ENCODE measurements at places on chromosomes 3 and 15. TPM values are rescaled to one million over a fixed set of nuclear protein-coding genes. Genes with fewer than 3 reads are reported as not detected.

- peaks cover 17% of the 10 kb centered on the region for H3K4me1 ChIP-seq
- peaks cover 52% of the 10 kb centered on the region for H3K27me3 ChIP-seq
- H3K36me3 ChIP-seq, result no peaks in the 10 kb centered on the region
- peak overlapping the region; percentile 71 for H3K4me3 ChIP-seq
- no peak overlapping the region for H3K27ac ChIP-seq
- no peak for DNase-seq
Measured at GRCh38 chr15:78619022-78619950, 1.5 kb downstream of the CHRNA3 start.

DNA sequence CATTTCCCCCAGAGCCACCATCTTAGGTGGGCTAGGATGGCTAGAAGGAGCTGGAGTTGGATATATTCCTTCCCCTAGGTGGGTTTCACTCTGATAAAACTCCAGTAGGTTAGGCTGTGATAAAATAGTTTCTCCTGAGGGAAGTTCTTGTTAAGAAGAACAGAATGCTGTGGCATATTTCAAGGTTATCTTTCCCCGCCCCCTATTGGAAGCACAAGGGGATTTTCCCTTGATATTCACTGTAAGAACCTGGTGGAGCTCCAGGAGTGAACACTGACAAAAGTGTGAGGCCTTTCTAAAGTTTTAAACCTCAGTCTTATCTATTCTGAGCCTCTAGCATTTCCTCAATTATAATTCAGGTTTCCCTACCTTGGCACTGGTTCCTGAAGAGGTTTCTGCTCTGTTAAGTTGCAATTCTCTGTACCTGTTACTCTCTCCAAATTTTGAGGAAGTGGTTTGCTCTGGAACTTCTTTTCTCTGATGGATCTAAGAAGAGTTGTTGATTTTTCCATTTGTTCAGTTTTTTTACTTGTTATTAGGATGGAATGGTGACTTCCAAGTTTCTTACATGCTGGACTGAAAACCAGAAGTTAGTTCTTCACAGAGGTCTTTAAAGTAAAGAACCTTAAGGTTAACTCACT lies 113.5 kb downstream of the GMPS start:
- no peaks in the 10 kb centered on the region for H3K36me3 ChIP-seq
- peaks cover 12% of the 10 kb centered on the region for H3K4me1 ChIP-seq
- H3K27me3 ChIP-seq, result no peaks in the 10 kb centered on the region
- no peak for DNase-seq
- no peak overlapping the region for H3K27ac ChIP-seq
- H3K4me3 ChIP-seq, result no peak overlapping the region

- no peaks in the 10 kb centered on the region for H3K4me1 ChIP-seq
- H3K27me3 ChIP-seq, result peaks cover 8% of the 10 kb centered on the region
- no peak overlapping the region for H3K27ac ChIP-seq
- DNase-seq, result no peak
- H3K36me3 ChIP-seq, result no peaks in the 10 kb centered on the region
- no peak overlapping the region for H3K4me3 ChIP-seq
Measured at GRCh38 chr3:131690800-131691199, 188.0 kb upstream of the MRPL3 start.

DNA sequence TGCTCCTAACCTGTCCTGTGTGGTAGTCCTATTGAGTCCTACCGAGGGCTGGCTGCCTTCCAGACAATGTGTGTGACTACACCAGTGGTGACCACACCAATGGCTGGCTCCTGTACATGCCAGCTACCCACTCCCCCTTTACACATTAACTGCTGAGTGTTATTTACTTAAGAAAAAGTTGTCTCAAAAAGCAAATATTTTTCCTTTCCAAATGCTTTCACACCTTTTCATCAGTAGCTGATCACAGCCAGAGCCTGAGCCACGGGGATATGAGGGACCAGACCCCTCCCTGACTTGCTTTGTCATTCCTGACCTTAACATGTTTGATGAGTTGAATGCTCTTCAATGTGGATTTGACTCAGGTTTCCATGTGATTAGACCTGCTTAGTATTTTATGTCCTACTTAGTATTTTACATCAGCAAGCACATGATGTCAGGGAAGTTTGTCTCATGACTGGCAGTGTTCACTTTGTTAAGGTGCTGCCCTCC lies 29.6 kb upstream of the GREM1 start:
- H3K36me3 ChIP-seq, result peaks cover 21% of the 10 kb centered on the region
- no peak overlapping the region for H3K27ac ChIP-seq
- H3K27me3 ChIP-seq, result no peaks in the 10 kb centered on the region
- DNase-seq, result no peak

DNA sequence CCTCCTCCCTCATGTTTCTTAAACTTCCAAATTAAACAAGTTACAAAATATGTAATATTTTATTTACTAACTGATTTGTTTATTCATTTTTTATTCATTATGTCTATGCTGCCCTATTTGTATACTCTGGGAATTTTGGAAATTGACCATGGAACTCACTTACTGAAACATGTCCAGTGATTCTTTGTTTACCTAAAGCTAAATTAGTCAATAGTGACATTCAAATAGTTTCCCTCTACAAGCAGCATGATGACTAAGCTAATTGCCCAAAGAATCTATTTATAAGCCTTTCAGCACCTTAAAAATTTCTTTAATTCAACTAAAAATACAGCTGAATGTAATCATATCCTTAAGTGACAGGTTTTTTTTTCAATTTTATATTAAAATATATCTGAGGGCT lies 437.7 kb downstream of the SI start:
- no peaks in the 10 kb centered on the region for H3K4me1 ChIP-seq
- H3K27me3 ChIP-seq, result no peaks in the 10 kb centered on the region
- H3K4me3 ChIP-seq, result no peak overlapping the region

- H3K4me3 ChIP-seq, result no peak overlapping the region
- peaks cover 23% of the 10 kb centered on the region for H3K4me1 ChIP-seq
- no peaks in the 10 kb centered on the region for H3K27me3 ChIP-seq
- H3K27ac ChIP-seq, result no peak overlapping the region
- no peak for DNase-seq
Measured at GRCh38 chr3:53250881-53251605, 4.8 kb downstream of the TKT start.

GRCh38 chr15:66172324-66172980 lies 81.1 kb downstream of the MEGF11 start:
- H3K27me3 ChIP-seq, result peaks cover 64% of the 10 kb centered on the region
- peaks cover 28% of the 10 kb centered on the region for H3K4me1 ChIP-seq
- DNase-seq, result no peak
- H3K4me3 ChIP-seq, result no peak overlapping the region
- no peaks in the 10 kb centered on the region for H3K36me3 ChIP-seq

DNA sequence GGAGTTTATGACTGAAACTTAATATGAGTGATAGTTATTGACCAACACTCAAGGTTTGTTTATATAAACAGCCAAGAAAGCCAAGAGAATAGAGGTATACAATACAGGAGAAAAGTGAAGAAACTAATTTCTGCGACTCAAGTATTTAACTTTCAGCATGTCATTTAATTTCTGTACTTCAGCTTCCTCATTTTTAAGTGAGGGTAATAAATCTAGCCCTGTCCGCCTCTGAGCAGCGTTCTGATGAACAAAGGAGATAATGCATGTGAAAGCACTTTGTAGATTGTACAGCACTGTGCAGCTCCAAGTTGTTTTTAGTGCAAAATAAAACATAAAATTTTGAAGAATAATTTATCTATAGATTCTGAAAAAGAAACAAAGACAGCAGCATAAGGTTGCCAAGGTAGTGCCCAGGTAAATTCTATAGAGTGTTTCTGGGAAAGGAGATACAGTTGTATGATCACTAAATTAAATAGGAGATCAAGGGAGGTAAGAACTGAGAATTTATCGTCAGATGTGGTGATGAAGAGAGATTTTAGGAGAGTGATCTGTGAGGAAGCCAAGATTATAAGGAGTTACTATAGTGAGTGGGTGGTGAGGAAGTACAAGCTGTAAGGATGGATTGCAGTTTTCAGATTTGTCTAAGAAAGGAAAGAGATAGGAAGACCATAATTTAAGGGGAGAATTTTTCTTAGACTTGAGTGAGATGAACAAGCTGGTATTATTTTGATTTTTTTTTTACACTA lies 71.3 kb downstream of the RASA2 start:
- H3K4me1 ChIP-seq, result peaks cover 6% of the 10 kb centered on the region
- H3K36me3 ChIP-seq, result no peaks in the 10 kb centered on the region
- H3K27me3 ChIP-seq, result no peaks in the 10 kb centered on the region
- H3K4me3 ChIP-seq, result no peak overlapping the region
- H3K27ac ChIP-seq, result no peak overlapping the region

GRCh38 chr3:128337305-128337704 lies 129.4 kb downstream of the DNAJB8 start:
- no peaks in the 10 kb centered on the region for H3K27me3 ChIP-seq
- peaks cover 59% of the 10 kb centered on the region for H3K4me1 ChIP-seq
- peaks cover 2% of the 10 kb centered on the region for H3K36me3 ChIP-seq

GRCh38 chr3:184976-185375 lies 11.6 kb upstream of the CHL1 start:
- H3K4me3 ChIP-seq, result no peak overlapping the region
- no peak overlapping the region for H3K27ac ChIP-seq
- H3K27me3 ChIP-seq, result peaks cover 33% of the 10 kb centered on the region
- H3K4me1 ChIP-seq, result no peaks in the 10 kb centered on the region
- no peaks in the 10 kb centered on the region for H3K36me3 ChIP-seq
- no peak for DNase-seq

GRCh38 chr3:194485881-194486539 lies 792 bp downstream of the ATP13A3 start:
- no peaks in the 10 kb centered on the region for H3K27me3 ChIP-seq
- H3K36me3 ChIP-seq, result peaks cover 5% of the 10 kb centered on the region
- H3K4me1 ChIP-seq, result peaks cover 12% of the 10 kb centered on the region
- H3K4me3 ChIP-seq, result peak overlapping the region; percentile 86

GRCh38 chr15:65084500-65085206 lies 8.1 kb downstream of the KBTBD13 start:
- H3K36me3 ChIP-seq, result no peaks in the 10 kb centered on the region
- DNase-seq, result no peak
- no peak overlapping the region for H3K4me3 ChIP-seq

DNA sequence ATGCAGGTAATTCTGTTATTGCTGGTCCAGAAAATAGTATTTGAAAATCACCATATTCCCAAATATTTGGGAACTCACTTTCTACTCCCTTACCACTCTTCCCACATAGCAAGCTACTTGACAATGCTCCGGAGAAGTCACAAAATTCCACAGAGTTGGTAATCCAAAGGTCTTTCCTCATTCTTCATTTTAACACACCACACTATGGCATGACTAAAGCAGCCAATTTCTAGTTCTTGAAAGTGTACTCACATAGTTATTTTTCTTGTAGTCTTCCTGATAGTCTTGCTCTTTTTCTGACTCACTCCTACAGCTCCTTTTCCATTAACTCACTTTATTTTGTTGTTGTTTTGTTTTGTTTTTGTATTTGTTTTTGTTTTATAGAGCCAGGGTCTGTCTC lies 67.2 kb downstream of the MYO9A start:
- H3K4me3 ChIP-seq, result no peak overlapping the region
- H3K36me3 ChIP-seq, result peaks cover 23% of the 10 kb centered on the region
- no peak overlapping the region for H3K27ac ChIP-seq
- H3K4me1 ChIP-seq, result peaks cover 17% of the 10 kb centered on the region

- peak overlapping the region; percentile 68 for H3K4me3 ChIP-seq
- H3K27ac ChIP-seq, result no peak overlapping the region
- H3K36me3 ChIP-seq, result peaks cover 2% of the 10 kb centered on the region
- H3K4me1 ChIP-seq, result peaks cover 16% of the 10 kb centered on the region
Measured at GRCh38 chr3:58177747-58178527, 32.8 kb downstream of the DNASE1L3 start.

DNA sequence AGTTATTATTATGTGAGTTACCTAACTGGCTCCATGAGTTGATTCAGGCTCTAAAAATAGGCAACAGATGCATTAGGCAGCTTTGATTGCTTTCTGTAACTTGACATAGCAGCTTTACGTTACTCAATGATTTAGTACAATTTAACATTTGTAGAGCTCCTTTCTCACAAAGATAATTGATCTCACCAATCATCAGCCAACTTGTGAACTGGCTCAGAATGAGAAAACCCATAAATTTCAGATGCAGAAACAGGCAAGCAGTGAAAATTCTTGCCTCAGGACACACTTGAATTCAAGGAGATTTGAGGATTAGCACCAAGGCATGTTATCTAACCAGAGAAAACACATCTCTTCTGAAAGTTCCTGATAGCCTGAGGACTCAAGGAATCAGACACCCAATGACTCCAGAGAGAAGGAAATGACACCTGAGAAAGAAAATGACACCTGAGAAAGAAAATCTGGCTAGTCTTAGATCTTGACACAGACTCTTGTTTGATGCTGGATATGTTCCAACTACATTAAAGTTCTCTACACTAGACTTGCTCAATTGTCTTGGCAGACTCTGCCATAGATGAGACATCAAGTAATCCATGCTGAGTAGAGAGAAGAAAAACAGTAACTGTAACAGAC lies 315.1 kb upstream of the CBLB start:
- no peak for DNase-seq
- peaks cover 17% of the 10 kb centered on the region for H3K4me1 ChIP-seq
- H3K4me3 ChIP-seq, result no peak overlapping the region
- H3K36me3 ChIP-seq, result no peaks in the 10 kb centered on the region

DNA sequence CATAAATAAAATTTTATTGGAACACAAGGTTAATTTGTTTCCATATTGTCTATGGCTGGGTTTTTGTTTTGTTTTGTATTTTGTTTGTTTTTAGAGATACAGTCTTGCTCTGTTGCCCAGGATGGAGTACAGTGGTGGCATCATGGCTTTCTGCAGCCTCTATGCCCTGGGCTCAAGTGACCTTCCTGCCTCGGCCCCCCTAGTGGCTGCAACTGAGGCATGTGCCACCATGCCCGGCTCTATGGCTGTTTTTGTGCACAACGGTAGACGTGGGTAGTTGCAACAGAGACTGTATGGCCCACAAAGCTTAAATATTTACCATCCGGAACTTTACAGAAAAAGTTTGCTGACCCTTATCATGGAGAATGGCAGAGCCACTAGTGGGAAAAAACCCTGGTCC lies 46.8 kb upstream of the C3orf70 start:
- peaks cover 7% of the 10 kb centered on the region for H3K4me1 ChIP-seq
- H3K27ac ChIP-seq, result no peak overlapping the region
- H3K27me3 ChIP-seq, result no peaks in the 10 kb centered on the region

GRCh38 chr15:29432191-29433049 lies 162.8 kb upstream of the NSMCE3 start:
- H3K27me3 ChIP-seq, result peaks cover 2% of the 10 kb centered on the region
- H3K27ac ChIP-seq, result no peak overlapping the region
- no peak for DNase-seq

Gene CAND2
- 14.0 TPM for total RNA-seq

Gene KLF15
- 1.1 TPM for total RNA-seq

Gene SYNPR
- total RNA-seq, result 3.7 TPM

Gene OSTN
- 0.75 TPM for total RNA-seq

Gene CP
- 28.4 TPM for total RNA-seq

Gene TM6SF1
- total RNA-seq, result not detected
